Epithelial cell of alveolus of lung (primary cell): ENCODE measurements at places on chromosomes 2 and 18. TPM values are rescaled to one million over a fixed set of nuclear protein-coding genes. Genes with fewer than 3 reads are reported as not detected.

PARD3B gene
- total RNA-seq = 1.4 and 2.7 TPM in 2 replicates

INHBB gene
- total RNA-seq = 0.32 TPM in 1 of 2 replicates, not detected in the other

CYRIA gene
- total RNA-seq = 1.9 and 3.1 TPM in 2 replicates

ACVR1 gene
- total RNA-seq = 24.0 and 28.8 TPM in 2 replicates

CHRND gene
- 2.7 TPM in 1 of 2 replicates, not detected in the other for total RNA-seq

CCT7 gene
- total RNA-seq = 246 and 405 TPM in 2 replicates

CABYR gene
- 0.88 and 6.9 TPM in 2 replicates for total RNA-seq

CTAGE1 gene
- total RNA-seq = 0.13 TPM in 1 of 2 replicates, not detected in the other

NOSTRIN gene
- total RNA-seq = 0.26 TPM in 1 of 2 replicates, not detected in the other

IL36RN gene
- not detected in 2 replicates for total RNA-seq

AMER3 gene
- total RNA-seq = not detected in 2 replicates

UPP2 gene
- not detected in 2 replicates for total RNA-seq

MGAT4A gene
- total RNA-seq = 0.39 and 0.56 TPM in 2 replicates

CXCR4 gene
- total RNA-seq = 2.3 and 2.6 TPM in 2 replicates

MYOM1 gene
- total RNA-seq = 0.13 and 0.48 TPM in 2 replicates

CD226 gene
- 1.2 and 1.4 TPM in 2 replicates for total RNA-seq

CHMP1B gene
- total RNA-seq = 36.8 and 96.3 TPM in 2 replicates

ALPP gene
- not detected in 2 replicates for total RNA-seq

QPCT gene
- 4.5 and 24.2 TPM in 2 replicates for total RNA-seq

EVX2 gene
- not detected in 2 replicates for total RNA-seq

ANKRD30BL gene
- total RNA-seq = not detected in 2 replicates
